Stimulated activated CD4-positive, alpha-beta T cell treated with anti-CD3 and anti-CD28 coated beads, TNF-alpha, amount 100 ng/mL, for 4 hours (primary cell): ENCODE measurements at places on chromosomes 5 and 9.

GRCh38 chr5:155826611-155827507, 500.1 kb upstream of the SGCD start:
- DNase-seq = no peak

- no peak for DNase-seq
These were observed 198.6 kb upstream of the SH3GL2 start for GRCh38 chr9:17380126-17380861.

DNA sequence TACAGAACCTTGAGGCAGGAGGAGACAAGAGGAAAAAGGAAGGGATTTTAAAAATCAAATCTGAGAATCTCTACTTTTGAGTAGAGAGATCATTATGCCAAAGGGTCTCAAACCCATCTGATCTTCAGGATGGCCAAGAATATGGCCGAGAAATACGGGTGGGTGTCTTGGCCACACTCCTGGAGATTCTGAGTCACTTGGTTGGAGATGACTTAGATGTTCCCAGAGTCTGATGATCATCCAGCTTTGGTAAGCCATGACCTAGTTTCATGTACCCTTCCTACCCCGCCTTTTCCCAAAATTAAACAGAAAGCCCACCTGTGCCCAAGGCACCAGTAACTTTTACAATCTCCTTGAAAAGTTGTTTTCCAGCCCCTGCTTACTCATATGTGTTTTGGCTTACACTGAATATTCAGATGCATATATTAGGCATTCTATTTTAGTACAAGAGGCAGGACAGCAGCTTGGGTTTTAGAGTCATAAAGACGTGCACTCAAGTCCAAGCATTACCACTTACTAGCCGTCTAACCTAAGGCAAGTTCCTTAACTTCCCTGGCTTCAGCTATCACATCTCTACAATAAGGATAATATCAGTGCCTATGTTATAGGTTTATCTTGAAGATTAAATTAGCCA, 167.0 kb upstream of the GPR151 start:
- no peak for DNase-seq

GRCh38 chr5:160269017-160269416, 39.7 kb downstream of the FABP6 start:
- DNase-seq = no peak

DNA sequence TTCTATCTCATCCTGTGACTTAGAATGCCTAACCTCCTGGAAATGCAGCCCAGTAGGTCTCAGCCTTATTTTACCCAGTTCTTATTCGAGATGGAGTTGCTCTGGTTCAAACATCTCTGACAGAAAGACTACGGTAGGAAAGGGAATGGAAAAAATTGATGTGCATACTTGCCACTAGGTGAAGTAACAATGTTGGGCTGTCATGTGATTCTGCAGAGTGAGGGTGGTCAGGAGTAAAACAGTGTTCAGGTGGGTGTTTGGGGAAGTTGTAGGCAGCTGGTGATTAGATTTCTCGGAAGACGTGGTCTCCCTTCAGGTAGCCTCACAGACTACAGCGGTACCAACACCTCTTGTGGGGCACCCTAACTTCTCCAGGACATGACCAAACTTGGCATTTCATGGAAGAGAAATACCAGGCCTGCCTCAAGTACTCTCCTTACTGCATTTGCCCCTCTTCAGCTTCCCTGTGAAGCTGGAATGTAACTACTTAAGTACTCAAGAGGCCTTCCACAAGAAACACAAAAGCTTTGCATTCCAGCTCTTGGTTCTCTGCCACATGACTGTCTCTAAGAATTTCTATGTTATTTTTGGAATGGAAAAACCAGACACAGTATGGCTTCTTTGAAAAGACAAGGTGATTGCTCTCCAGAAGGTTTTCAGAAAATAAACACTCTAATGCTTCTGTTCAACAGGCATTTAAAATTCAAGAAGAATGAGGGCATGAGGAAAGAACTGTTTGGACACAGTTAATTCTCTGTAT, 17.4 kb upstream of the ENTREP1 start:
- DNase-seq = no peak

DNA sequence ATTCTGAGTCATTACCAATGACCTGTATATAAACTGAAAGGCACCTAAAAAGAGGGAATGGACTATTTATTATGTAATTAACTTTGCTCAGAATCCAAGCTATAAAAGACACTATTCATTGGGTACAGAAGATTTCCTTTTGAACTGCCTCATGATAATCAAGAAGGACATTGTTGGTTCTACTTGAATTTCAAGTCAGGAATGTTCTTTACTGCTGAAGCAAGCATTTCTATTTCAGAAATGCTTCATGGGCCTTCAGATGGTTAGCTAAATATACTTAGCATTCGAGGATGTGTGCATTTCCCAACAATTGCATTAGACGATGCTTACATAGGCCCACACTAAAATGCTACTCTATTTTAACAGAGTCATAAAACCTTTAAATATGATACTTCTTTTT, 658.2 kb upstream of the DMAC1 start:
- no peak for DNase-seq

GRCh38 chr5:29993286-29993685, 1200.2 kb upstream of the CDH6 start:
- DNase-seq = no peak

GRCh38 chr9:129841071-129841470, 5.8 kb downstream of the USP20 start:
- no peak for DNase-seq

DNA sequence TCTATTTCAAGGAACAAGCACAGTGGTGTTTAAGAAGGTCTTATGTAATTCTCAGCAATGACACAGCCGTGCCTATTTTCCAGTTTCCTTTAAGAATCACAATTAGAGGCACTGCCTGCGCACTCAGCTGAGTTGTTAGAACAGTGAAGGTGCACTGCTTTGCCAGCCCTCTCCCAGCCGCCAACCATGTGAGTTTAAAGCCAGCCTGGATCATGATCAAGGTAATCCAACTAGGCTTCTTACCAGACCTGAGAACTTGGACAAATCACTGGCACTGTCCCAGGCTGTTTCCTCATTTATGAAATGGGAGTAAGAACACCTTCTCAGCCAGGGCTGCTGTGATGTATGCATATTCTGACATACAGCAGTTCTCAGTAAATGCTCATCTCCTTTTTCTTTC, 99.6 kb downstream of the ASTN2 start:
- DNase-seq = no peak

DNA sequence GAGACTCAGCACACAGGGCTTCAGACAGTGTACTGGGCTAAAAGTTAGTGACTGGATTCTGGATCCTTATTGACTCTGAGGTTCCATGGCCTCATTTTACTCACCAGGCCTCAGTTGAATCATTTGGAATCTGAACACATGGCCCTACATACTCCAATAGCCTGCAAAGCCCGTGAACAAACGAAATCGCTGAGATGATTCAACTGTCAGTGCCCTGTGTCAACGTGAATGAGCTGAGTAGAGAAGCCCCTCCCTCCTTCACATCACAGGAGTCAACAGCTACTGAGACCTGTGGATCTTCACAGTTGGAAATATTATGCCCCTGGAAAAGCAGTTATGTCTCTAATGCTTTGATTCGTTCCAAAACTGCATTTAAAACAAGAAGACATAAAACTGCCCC, 429.3 kb downstream of the GADD45G start:
- DNase-seq = no peak

GRCh38 chr5:154143211-154143641, 47.3 kb upstream of the GALNT10 start:
- DNase-seq = no peak

GRCh38 chr5:149485655-149486615, 65.3 kb downstream of the CSNK1A1 start:
- no peak for DNase-seq

DNA sequence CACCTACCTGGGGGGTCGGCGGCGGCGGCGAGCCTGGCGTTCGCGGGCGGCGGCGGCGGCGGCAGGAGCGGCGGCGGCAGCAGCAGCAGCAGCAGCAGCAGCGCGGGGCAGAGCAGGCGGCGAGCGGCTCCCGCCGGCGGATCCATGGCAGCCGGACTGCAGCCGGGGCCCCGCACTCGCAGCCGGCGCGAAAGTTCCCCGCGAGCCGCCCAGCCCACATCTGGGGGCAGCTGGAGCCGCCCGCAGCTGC, 153 bp downstream of the ADAMTS2 start:
- DNase-seq = no peak

GRCh38 chr5:54194318-54194717, 116.1 kb downstream of the ARL15 start:
- no peak for DNase-seq

GRCh38 chr9:17401858-17402257, 177.0 kb upstream of the SH3GL2 start:
- DNase-seq = no peak

DNA sequence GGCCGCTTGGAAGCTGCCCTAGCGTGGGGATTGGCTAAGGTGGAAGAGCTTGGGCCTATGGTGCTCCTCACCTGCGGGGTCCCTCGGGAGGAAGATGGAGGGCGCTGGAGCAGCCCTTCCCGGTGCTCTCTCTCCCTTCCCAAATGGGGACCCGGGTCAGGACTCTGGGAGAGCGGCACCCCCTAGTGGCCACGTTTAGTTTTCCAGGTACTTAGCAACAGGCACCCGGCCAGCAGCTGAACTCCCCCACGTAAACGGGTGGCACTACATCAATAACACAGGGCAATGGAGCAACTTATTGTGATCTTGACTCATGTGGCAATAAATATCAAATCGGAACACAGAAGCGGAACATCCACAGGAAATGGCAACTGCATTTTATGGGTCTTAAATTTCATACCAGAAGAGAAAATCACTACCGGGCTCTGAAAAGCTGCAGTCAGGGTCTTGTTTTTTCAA, 316.6 kb downstream of the AGTPBP1 start:
- no peak for DNase-seq

DNA sequence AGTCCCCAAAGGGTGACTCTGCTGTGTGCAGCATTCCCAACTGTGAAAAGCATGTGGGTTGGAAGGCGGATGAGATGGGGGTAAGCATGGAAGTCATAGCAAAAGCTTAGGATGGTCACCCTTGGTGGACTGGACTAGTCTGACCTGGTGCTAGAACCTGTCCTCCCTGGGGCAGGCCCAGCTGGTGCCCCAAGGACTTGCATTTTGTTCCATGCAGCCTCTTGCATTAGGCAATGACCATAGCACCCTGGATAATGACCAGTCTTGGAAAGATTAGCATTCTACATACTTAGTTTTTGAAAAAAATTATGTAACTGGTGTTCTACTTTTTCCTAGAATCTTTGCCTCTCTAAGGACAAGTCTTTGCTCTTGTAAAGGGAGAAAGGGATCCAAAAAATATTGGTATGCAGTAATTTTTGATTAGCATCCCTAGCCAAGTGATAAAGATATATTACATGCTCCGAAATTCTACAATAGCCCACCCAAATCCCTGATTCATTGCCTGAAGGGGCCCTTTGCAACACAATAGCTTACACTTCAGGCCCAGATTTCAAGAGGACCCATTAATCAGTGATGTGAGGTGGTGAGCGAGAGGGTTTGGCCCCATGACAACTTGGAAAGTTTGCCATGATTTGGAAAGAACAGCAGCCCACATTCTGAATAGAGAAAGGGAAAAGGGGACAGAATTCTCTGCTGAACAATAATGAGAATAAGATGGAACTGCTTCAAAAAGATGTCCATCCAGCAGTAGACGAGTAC, 93.3 kb upstream of the CD180 start:
- no peak for DNase-seq

DNA sequence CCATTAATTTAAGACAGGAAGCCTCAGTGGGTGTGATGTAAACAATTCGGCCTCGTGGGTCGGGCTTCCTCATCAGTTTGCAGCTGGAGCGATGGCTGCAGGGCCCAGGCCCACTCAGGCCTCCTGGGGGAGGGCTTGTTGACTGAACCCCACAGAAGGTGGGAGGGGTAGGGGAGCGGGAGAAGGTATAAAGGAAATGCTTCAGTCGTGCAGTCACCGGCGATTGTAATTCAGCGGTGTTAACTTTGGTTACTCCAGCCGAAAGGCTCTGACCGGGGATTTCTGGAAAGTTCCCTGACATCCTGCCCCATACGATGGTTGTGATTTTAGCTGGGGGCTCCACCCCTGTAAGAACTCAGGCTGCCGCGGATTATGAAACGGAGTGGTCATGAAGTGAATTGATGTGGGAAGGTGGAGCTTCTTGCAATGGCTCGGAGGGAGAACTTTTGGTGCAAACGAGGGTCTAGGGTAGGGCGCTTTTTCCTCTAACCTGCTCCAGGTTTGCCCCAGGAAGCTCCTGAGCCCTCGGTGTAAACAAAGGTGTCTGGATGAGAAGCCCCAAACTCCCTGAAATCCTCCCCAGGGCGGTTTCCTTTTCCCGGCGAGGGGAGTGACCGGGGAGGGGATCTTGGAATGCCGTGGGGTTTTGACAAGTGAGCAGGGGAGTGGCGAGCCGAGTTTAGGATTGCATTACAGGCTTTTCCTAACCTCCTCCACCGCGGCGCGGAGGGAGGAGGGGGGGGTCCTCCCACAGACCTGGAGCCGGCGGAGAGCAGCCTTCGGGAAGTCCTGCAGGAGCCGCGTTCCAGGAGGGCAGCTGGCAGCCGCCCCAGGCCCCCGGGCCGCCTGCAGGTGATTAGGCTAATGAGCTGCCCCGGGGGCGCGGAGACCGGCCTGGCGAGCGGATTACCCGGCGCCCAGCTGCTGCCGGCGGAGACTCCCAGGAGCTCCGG, 215.5 kb downstream of the PDZD2 start:
- DNase-seq = no peak

- no peak for DNase-seq
These were observed 149.5 kb upstream of the DHFR start for GRCh38 chr5:80804332-80804731.

GRCh38 chr9:99030092-99030511, 74.8 kb upstream of the TGFBR1 start:
- no peak for DNase-seq

- DNase-seq = no peak
These were observed 2.1 kb upstream of the SIT1 start for GRCh38 chr9:35652829-35653209.

DNA sequence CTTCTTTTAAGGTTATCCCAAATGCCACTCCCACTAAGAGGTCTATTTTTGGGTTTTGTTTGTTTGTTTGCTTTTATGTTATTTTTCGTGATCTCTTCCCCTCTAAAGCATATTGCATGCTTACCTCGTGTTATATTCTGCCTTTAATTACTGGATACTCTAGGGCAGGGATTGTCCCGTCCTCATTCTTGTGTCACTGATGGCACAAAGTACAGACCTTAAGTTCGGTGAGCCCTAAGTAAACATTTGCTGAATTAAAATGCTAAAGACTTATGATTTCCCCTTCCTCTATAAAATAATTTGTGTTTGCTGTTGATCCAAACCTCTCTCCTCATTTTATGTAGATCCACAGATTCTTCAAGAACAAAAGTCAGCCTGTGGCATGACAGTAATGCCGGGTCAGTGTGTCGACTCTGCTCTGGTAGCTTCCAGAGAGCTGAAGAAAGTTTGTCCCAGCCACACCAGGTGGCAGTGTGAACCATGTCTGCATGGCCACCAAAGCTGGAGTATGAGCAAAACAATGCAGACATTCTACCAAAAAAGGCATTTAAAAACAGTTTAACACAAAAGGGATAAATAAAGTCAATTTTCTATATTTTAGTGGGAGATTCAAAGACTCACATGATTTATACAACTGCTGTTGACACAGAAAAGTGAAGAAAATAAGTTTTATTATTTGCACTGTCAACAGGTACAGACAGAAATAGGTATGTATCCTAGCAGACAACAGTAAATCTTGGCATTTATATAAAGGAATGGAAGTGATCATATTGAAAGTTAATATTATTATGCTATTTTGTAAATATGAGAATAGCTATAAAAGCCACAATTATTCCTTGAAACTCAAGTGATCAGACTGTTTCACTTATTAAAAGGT, 17.9 kb upstream of the POC5 start:
- no peak for DNase-seq
